ENCODE measurements at places on chromosomes 6 and 20.
A peak's percentile ranks its signal among the peaks of the same experiment; 100 is the strongest.

DNA sequence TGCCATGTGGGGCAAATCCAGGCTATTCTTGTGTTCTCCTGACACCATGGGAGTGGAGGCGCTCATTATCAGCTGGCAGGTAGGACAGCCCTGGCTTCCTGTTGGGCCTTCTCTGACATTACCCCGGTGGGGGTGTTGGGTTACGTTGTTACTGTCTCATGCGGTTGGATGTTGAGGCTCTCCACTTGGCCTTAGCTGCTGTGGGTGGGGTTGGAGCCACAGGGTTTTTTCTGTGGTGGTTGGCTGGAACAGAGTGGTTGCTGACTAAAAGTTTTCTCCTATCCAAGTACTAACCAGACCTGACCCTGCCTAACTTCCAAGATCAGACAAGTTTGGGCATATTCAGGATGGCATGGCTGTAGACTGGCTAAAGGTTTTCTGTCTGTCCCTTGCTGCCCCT is 20.2 kb downstream of the RIPK1 start:
- no peak for DNase-seq

GRCh38 chr6:14258117-14258516 is 140.5 kb downstream of the CD83 start:
- DNase-seq = no peak

GRCh38 chr6:154428897-154429296 is 72.3 kb upstream of the IPCEF1 start:
- DNase-seq = no peak

DNA sequence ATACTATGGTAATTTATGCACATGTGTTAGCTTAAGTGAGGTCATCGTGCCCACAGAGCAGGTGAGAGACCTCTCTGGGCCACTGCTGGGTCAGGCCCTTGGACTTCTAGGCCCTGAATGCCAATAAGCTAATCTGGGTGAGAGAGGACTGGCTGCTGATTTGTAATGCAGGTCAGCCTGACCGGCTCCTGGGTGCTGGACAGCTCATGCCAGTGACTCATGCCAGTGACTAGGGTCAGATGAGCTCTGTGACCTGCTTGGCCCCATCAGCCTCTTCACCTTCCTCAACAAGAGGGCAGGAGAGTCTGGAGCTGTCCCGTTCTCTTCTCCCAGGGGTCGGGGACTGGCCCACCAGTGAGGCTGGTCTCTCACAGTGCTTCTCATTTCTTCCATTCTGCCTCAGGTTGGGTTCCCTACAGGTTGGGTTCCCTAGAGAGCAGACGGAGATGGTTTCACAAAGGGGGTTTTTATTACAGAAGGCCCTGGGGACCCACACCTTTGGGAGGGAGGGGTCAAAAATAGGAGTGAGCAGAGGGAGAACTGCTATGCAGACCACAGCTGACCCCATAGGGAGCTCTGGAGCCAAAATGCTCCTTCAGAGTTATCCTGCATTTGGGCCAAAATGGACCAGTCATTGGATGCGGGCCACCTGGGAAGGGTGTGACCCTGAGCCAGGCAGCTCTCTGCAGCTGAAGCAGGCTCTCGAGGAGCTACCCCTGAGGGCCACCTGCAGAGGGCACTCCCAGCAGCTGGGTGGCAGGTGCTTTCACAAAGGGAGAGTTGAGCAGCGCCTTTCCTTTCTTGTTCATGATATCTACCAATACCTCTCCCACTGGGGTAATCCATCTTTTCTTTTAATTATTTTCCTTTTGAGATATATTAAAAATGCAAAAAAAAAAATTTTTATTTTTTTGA is 2.2 kb upstream of the OXT start:
- DNase-seq = no peak

GRCh38 chr6:45609141-45609638 is 231.5 kb upstream of the SUPT3H start:
- DNase-seq = no peak

DNA sequence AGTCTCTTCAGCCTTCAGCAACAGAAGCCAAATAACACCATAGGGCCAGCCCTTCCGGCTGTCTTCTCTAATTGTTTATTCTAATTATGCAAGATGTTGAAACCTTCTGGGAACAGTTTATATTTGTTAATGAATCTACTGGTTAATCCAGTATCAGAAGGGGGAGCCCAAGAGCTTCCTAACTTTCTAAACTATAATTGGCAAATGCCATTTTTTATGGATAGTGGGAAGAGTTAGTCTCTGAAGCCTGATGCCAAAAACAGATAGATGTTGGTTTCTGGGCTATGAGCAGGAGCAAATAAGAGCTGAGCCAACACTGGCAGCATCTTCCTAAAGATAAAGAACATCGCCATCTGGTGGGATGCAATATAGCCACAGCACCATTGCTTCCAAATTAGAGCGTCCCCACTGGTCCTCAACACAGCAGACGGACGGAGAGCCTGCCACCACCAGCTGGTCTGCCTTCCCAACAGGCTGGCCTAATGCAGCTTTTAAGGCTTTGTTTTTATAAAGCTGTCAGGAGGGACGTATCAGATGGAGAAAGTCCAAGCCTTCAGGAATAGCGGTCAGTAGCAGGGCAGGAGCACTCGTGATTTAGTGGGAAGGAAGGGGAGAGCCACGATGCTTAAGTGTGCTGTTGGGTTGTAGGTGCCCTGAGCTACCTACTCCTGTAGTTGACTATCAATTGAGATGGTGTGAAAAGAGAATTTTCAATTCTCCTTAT is 118.8 kb downstream of the RALGAPA2 start:
- peak; percentile 46 for DNase-seq

DNA sequence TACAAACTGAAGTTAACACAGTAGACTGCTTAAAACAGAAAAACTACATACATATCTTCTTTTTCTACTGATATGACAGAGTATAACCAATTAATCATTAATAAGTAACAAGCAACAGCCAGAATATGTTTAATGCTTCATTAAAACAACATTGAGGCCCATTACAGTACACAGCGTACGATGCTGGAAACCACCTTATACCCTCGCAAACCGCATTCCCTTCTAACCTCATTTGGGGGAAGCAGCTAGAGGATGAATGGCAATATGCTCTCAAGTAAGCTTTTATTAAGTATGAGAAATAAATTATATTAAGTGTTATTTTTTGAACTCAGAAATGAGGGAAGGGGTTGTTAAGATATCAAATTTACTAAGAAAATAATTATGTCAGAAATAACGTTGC is 142.4 kb downstream of the GMDS start:
- no peak for DNase-seq

GRCh38 chr6:70651326-70651905 is 16.3 kb upstream of the SMAP1 start:
- DNase-seq = no peak

- no peak for DNase-seq
These were observed 25.6 kb upstream of the ENPP4 start for GRCh38 chr6:46104209-46104608.

- no peak for DNase-seq
These were observed 167.9 kb downstream of the ZDHHC14 start for GRCh38 chr6:157548635-157549467.

DNA sequence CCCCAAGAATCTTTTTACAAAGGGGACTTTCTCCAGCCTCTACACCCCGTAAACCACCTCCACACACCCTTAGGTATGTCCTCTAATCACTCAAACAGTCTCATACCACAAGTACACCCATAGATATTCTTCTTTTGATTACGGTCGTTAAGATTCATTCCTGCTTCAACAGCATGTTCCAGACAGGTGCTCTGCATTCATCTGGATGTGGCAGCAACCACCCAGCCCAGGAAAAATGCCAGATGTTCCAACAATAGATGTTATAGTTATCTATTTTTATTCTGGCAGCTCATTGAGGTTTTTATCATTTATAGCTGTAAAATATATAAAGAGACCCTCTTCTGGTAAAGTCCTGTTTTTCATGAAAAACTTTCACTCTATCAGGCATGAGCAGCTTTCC is 60.7 kb downstream of the SIM1 start:
- no peak for DNase-seq

DNA sequence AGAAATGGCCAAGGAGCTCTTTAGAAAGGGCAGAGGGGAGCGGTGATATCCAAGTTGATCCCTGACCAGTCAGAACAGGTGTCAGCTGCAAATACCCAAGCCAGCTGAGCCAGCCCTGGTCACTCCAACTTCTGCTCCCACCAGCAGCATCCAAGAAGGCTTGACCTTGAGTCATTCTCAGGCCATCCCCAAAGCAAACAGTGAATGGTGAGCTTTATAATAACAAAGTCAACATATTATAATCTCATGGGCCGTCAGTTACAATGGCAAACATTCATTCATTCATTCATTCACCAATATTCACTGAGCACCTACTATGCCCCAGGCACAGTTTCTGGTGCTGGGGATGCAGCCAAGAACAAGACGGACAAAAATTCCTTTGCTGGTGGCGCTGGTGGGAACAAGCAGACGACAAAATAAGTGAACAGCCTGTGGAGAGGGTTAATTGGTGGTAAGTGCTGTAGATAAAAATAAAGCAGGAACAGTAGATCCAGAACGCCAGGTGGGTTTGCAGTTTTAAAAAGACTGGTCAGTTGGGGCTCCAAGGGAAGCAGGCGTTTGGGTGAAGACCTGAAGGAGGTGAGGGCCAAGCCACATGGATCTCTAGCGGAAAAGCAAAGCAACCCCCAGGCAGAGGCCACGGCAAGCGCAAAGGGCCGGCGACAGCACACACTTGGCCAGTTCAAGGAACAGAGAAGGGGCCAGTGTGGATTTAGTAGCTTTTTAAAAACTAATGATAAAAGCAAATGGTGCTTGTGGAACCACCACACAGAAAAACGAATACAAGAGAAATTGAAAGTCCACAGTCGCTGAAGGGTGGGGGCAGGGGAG is 131.8 kb upstream of the PTPN1 start:
- DNase-seq = no peak

DNA sequence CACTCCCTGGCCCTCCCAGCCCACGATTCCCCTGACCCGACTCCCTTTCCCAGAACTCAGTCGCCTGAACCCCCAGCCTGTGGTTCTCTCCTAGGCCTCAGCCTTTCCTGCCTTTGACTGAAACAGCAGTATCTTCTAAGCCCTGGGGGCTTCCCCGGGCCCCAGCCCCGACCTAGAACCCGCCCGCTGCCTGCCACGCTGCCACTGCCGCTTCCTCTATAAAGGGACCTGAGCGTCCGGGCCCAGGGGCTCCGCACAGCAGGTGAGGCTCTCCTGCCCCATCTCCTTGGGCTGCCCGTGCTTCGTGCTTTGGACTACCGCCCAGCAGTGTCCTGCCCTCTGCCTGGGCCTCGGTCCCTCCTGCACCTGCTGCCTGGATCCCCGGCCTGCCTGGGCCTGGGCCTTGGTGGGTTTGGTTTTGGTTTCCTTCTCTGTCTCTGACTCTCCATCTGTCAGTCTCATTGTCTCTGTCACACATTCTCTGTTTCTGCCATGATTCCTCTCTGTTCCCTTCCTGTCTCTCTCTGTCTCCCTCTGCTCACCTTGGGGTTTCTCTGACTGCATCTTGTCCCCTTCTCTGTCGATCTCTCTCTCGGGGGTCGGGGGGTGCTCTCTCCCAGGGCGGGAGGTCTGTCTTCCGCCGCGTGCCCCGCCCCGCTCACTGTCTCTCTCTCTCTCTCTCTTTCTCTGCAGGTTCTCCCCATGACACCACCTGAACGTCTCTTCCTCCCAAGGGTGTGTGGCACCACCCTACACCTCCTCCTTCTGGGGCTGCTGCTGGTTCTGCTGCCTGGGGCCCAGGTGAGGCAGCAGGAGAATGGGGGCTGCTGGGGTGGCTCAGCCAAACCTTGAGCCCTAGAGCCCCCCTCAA is at the start of gene LTA:
TSS of gene LTA (plus strand) at position 249 of the 871 bp plus-strand sequence. CDS start at position 703, 454 bp downstream.
- no peak for DNase-seq

- DNase-seq = no peak
These were observed 1.2 kb downstream of the DUSP22 start for GRCh38 chr6:293193-294174.

GRCh38 chr6:53172468-53172803 is 23.8 kb upstream of the GCM1 start:
- no peak for DNase-seq

DNA sequence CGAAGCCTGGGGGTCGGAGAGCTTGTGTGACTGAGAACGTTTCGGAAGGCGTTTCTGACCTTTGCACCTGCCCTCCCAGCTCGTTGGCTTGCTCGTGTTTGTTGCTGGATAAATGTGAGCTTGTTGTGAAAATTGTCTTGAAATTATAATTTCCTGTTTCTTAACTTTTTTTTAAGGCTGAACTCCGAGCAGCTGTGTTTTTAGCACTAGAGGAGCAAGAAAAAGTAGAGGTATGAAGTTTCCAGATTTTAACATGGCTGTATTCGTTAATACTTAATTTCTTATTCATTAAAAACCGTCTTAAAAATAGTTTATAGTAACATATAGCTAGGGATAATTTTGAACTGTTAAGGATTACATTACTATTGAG is 672 bp downstream of the CEP43 start:
- no peak for DNase-seq

DNA sequence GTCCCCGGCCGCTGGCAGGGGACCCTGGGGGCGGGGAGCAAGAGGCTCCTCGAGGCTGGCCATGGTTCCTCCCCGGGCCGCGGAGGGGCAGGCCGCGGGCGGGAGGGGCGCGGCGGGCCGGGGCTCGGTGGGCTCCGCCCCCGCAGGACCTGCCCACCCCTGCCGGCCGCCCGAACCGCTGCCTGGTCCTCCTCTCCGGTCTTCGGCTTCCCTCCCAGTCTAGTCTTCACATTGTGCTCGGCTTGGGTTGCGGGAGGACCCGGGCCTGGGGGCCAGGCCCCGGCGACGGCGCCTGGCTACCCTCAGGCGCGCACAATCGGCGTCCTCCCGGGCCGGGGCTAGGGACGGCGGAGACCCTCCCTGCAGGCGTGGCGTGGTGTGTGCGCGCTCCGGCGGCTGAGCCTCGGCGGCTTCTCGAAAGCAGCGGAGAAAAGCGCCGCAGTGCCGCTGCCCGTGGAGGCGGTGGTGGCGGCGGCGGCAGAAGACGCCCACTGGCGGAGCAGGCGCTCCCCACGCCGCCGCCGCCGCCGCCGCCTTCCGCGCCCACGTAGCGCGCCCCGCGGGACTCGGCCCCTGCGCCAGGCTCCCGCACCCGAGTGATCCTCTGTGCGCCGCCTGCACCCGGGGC is at the start of gene PDE10A:
TSS of gene PDE10A (minus strand) at position 493 of the 628 bp plus-strand sequence. CDS start at position 63, 430 bp downstream.
- peak; percentile 52 for DNase-seq

DNA sequence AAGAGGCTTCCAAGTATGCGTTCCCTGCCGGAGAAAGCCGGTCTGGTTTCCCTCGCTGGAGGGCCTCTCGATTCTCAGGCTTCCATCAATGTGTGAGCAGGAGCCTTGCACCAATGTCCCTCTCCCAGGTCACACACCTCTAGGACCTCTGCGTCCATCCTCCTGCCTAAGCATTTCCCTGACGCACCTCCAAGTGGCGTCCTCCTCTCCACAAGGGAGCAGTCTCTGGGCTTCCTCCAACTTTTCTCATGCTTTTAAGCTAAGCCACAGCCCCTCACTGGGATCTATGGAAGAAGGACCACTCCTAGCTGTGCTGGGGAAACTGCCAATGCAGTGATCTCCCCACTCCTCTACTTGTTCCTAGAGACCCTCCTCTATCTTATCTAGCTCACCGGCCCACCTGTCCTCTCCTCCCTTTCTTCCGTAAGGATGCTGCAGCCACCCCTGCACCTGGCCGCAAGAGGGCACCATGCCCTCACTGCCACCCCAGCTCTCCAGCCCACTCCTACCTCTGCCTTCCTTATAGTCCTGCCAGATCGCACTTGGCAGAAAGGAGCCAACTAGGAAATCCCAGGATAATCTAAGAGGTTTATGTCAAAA is 258.7 kb downstream of the LRFN2 start:
- DNase-seq = no peak

GRCh38 chr6:7145885-7146828 is 38.4 kb downstream of the RREB1 start:
- no peak for DNase-seq

Measured in ovary (tissue), 10 donors.